ENCODE measurements at places on chromosomes 7 and 10.

DNA sequence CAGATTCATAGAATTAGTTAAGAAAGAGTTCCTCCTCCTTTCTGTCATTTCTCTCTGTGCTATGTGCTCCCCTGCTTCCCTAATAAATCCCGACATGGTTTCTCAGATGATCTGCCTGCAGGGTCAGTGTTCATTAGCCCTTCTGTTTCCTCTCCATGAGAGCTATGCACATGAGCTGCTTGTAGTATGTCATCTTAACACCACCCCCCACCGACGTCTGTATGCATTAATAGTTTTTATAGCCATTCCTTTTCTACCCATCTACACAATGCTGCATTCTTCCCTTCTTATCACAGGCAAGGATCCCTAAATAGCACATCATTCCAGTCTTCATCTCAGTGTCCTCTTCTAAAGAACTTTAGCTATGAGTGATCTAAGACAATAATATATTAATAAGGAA, 809.1 kb downstream of the ANKRD7 start:
- no peak for DNase-seq

GRCh38 chr7:47483604-47484273, 98.2 kb downstream of the TNS3 start:
- DNase-seq: no peak

GRCh38 chr7:35253710-35254495, at the start of gene TBX20:
TSS of gene TBX20 (minus strand) at chr7:35254100. CDS start at chr7:35253620, 480 bp downstream.
- no peak for DNase-seq

- DNase-seq: no peak
Measured at GRCh38 chr10:51377070-51377931, 303.0 kb downstream of the PRKG1 start.

GRCh38 chr7:158784270-158784669, 45.0 kb downstream of the ESYT2 start:
- no peak for DNase-seq

DNA sequence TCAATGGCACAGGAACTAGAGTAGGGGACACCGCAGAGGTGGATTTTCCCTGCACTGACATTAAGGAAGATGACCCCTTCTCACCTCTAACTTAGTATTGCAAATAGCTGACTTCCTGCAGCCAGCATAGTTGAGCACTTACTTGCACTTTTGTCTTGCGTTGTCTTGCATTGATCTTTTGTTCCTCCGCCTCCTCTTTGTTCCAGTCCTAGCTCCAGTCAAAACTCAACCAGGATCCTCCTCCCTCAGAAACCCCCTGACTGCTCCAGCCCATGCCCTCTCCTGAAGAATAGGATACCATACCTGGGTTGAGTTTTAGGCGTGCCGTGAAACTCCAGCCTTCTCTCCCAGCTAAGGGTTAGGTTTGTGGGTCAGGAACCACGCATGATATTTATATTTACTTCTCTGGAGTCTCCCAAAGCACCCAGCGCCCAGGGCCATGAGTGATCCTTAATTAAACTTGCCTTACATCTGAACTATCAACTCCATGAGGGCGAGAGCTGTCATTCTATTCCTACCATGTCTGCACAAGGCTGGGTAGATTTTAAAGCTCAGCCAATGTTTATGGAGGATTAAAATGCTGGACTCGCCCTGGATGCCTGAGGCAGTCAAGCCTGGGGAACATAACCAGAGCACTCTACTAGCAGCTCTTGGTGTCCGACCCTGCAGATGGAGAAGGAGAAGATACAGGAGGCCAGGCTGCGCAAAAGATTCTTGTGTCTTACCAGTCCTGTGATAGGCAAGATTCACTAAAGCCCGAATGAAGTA, 14.1 kb downstream of the ZNF467 start:
- DNase-seq: no peak

- no peak for DNase-seq
Measured at GRCh38 chr7:87140271-87140748, 11.9 kb upstream of the DMTF1 start.

- DNase-seq: no peak
Measured at GRCh38 chr7:123573341-123573740, 15.7 kb upstream of the NDUFA5 start.

DNA sequence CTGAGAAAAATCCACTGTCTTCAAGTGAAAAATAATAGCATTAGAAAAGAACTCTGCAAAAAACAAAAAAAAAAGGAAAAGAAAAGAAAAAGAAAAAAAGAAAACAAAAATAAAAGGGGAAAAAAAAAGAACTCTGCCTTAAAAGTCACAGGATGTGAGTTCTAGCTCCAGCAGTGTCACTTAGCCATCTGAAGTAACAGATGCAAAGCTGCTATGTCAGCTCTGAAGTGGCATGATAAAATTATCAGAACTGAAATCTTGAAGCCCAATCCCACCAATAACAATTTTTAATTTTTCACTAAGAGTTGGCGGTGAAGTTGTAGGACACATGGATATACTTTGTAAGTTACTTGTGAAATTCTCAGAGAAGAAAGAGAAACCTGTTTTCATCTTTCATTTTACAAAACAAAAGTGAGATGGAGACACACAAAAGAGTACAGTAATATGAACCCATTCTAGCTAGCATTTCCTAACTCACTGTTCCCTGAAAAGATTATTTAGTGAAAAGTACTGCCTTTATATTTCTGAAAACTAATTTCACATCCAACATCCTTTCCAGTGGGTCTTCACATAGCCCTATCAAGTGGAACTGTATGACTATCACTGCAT, 103.5 kb downstream of the ELAPOR2 start:
- DNase-seq: no peak

DNA sequence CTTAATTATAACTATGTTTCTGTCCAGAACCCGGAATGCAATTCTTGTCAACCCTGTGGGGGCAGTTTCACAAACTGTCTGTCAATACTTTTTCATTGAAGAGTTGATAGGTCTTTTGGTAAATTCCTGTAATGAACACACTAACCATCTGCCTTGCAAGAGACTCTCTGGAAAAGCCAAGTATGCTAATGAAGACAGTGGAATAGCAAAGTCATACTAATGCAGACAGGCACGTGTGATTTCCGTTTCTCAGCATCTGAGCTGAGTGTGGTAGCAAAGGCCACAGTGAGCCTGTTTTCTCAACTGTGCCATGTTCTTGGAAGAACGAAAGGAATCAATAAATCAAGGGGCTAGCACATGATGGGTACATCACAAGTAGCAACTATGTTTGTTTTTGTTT, 494.1 kb upstream of the NRP1 start:
- DNase-seq: no peak

- DNase-seq: no peak
Measured at GRCh38 chr10:66472156-66472555, 453.7 kb upstream of the LRRTM3 start.

GRCh38 chr7:129295015-129295423, 70.2 kb downstream of the AHCYL2 start:
- no peak for DNase-seq
